ENCODE measurements at places on chromosomes 6 and 20.

GRCh38 chr20:1943275-1944002 lies 48.2 kb downstream of the SIRPA start:
- no peaks in the 10 kb centered on the region for H3K4me1 ChIP-seq
- H3K27ac ChIP-seq, result no peak overlapping the region
- no peaks in the 10 kb centered on the region for H3K27me3 ChIP-seq
- no peaks in the 10 kb centered on the region for H3K36me3 ChIP-seq
- no peak for DNase-seq

DNA sequence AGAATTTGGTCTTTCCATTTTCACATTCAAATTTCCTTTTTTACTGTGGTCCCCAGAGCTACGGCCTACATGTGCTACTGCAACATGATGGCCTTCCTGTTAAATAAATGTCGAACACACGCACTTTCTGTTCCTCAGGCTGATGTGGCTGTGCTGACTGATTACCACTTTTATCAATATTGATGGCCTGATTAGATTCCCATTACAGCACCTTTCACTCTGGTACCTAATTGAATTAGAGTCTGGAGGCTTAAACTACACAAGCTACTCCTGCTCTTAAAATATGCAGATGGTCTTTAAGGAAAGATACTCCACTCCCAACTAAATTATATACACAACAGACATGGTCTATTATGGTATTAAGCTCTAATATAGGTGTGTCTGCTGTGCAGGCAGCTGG lies 301.6 kb downstream of the FRK start:
- H3K27ac ChIP-seq, result no peak overlapping the region
- no peaks in the 10 kb centered on the region for H3K4me1 ChIP-seq
- no peak overlapping the region for H3K4me3 ChIP-seq
- H3K36me3 ChIP-seq, result no peaks in the 10 kb centered on the region

- no peak for DNase-seq
- H3K4me3 ChIP-seq, result no peak overlapping the region
- H3K27ac ChIP-seq, result no peak overlapping the region
- peaks cover 100% of the 10 kb centered on the region for H3K27me3 ChIP-seq
- H3K4me1 ChIP-seq, result no peaks in the 10 kb centered on the region
- H3K36me3 ChIP-seq, result no peaks in the 10 kb centered on the region
Measured at GRCh38 chr20:62728028-62728780, 19.6 kb downstream of the NTSR1 start.

- H3K27ac ChIP-seq, result no peak overlapping the region
- H3K4me1 ChIP-seq, result no peaks in the 10 kb centered on the region
- H3K4me3 ChIP-seq, result no peak overlapping the region
- no peaks in the 10 kb centered on the region for H3K36me3 ChIP-seq
- H3K27me3 ChIP-seq, result no peaks in the 10 kb centered on the region
Measured at GRCh38 chr20:14245368-14245970, 91.9 kb downstream of the FLRT3 start.

- DNase-seq, result no peak
- no peak overlapping the region for H3K4me3 ChIP-seq
- H3K27ac ChIP-seq, result no peak overlapping the region
- H3K27me3 ChIP-seq, result no peaks in the 10 kb centered on the region
Measured at GRCh38 chr6:79787626-79788025, 156.5 kb downstream of the SH3BGRL2 start.

GRCh38 chr20:3275966-3276679 lies 37.1 kb upstream of the SLC4A11 start:
- peaks cover 5% of the 10 kb centered on the region for H3K36me3 ChIP-seq
- DNase-seq, result no peak
- no peak overlapping the region for H3K27ac ChIP-seq
- no peak overlapping the region for H3K4me3 ChIP-seq

DNA sequence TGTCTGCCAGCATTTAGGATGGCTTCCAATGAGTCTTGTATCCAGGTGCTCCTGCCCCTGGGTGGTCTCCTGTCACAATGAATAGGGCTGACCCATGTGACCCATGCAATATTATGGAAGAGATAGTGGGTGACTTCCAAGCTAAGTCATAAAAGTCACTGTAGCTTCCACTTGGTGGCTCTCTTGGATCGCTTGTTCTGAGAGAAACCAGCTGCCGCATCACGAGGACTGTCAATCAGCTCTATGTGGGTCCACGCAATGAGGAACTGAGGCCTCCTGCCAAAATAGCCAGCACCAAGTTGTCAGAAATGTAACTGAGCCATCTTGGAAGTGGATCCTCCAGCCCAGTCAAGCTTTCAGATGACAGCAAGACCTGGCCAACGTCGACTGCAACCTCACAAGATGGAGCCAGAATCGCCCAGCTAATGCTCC lies 14.9 kb upstream of the MATN4 start:
- H3K36me3 ChIP-seq, result peaks cover 48% of the 10 kb centered on the region
- H3K27me3 ChIP-seq, result peaks cover 17% of the 10 kb centered on the region
- peaks cover 21% of the 10 kb centered on the region for H3K4me1 ChIP-seq
- H3K27ac ChIP-seq, result peak overlapping the region; percentile 5
- peak; percentile 70 for DNase-seq

DNA sequence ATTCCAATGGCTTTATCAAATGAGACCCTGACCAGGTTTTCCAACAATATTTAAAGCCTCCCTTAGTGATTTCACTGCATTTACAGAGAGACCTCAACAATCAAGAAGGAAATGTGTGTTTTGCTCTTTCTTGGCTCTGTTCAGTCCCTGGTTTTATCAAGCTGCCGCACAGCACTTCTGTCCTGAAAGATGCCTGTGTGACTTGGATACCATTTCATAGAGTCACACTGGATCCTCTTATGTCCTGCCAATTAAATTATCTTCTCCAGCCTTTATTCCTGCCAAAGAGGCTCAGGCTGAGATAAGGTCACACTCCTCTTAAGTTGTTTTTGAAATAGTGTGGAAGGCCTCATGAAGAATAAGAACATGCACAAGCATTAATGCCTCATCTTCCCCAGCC lies 197.0 kb upstream of the RNF217 start:
- no peaks in the 10 kb centered on the region for H3K4me1 ChIP-seq
- no peaks in the 10 kb centered on the region for H3K36me3 ChIP-seq
- no peak overlapping the region for H3K4me3 ChIP-seq
- no peak overlapping the region for H3K27ac ChIP-seq
- no peak for DNase-seq

DNA sequence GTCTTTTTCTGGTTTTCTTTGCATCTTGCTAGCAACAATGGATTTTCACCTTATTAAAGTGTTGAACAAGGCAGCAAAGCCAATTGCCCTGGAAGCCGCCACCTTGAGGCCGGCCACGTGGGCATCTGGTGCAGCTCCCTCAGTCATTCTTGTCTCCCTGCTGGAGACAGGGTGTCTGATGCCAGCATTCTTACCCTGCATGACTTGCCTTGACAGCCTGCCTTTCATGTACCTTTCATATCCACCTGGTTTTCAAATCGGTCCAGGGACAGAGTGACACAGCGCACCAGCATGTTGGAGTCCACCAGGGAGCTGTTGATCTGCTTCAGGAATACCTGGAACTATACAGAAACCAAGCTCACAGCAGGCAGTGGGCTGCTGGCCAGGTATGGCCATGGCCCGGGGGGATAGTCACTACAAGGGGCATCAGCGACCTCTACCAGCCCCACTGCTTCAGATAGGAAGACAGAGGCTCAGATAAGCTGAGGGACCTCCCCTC lies 49.8 kb downstream of the MYH7B start:
- no peaks in the 10 kb centered on the region for H3K27me3 ChIP-seq
- DNase-seq, result no peak
- H3K4me3 ChIP-seq, result no peak overlapping the region

DNA sequence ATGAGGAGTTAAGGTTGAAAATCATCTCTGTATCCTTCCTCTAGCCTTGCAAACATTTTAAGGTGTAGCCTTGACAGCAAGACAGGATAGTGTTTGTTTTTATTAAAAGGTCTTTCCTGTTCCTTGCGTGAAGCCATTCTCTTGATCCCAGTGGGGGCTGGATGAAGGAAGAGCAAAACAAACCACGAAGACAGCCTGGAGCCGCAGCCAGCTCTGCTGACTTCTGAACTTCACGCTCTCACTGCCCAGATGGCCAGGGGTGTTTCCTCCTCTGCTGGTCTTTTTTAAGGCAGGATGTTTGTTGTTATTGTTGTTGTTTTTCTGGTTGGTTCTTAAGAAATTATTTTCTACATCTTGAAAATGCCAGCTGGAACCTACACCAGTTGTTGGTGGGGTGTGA lies 156.4 kb downstream of the MTHFD1L start:
- H3K4me3 ChIP-seq, result no peak overlapping the region
- H3K27me3 ChIP-seq, result no peaks in the 10 kb centered on the region
- peaks cover 3% of the 10 kb centered on the region for H3K4me1 ChIP-seq
- no peak for DNase-seq
- no peak overlapping the region for H3K27ac ChIP-seq

DNA sequence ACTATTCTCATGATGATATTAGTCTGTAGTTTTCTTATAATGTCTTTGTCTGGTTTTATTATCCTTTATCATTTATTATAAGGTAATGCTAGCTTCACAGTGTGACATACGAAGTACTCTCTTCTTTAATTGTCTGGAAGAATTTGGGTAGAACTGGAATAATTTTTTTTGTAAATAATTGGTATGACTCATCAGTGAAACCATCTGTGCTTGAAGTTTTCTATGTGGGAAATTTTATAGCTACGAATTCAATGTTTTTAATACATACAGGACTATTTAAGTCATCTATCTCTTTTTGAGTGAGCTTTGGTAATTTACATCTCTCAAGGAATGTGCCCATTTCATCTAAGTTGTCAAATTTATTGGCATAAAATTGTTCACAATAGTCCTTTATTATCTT lies 86.3 kb downstream of the SOD2 start:
- no peak overlapping the region for H3K4me3 ChIP-seq
- no peaks in the 10 kb centered on the region for H3K4me1 ChIP-seq
- DNase-seq, result no peak
- H3K27ac ChIP-seq, result no peak overlapping the region
- H3K27me3 ChIP-seq, result no peaks in the 10 kb centered on the region

DNA sequence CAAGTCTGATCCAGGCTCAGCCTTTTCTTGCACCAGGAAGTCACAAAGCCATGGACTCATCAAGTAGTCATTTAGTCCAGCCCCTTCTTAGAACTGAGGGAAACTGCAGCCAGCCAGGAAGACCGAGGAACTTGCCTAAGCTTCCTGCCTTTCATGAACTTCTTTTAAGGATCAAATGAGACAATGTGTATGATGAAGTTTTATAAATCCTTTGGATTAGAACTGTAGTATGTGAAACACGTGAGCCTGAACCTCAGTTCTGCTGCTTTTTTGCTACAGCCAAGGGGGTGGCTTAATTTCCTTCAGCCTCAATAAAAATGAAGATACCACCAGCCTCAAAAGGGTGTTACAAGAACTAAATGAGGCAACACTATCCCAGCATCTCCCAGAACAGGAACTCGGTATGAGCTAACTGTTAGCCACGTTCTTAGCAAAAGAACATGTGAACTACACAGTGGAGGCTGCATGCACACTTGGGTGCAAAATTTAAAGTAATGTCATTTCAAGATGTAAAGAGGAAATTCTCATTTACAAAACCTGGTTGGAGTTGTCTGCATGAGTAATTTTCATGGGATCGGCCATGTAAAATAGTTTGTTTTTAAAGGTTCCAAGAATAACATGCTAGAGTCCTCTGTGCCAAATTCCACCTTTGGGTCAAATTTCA lies 76.0 kb upstream of the TBC1D7 start:
- no peaks in the 10 kb centered on the region for H3K27me3 ChIP-seq
- H3K27ac ChIP-seq, result peak overlapping the region; percentile 60
- DNase-seq, result no peak

DNA sequence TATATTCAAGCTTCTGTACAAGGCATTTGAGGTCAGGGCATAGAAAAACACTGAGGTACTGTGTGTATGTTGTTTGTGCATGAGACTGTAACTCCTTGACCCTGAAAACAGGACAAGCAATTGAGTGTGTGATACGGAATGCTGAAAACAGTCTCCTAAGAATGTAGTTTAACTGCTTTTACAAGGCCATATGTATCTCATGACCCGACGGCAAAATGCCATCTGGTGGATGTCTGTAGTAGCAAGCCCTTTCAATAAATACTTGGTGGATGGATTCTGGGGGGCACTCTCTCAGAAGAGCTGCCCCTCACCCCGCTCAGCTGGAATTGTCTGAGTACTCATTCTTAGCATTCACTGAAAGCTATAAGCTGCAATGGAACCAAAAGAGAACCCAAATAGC lies 69.3 kb upstream of the EYS start:
- no peaks in the 10 kb centered on the region for H3K27me3 ChIP-seq
- DNase-seq, result no peak
- H3K4me3 ChIP-seq, result no peak overlapping the region
- H3K27ac ChIP-seq, result no peak overlapping the region
- H3K4me1 ChIP-seq, result no peaks in the 10 kb centered on the region

GRCh38 chr20:41424546-41424945 lies 57.9 kb upstream of the EMILIN3 start:
- no peaks in the 10 kb centered on the region for H3K27me3 ChIP-seq
- no peak for DNase-seq
- H3K4me1 ChIP-seq, result no peaks in the 10 kb centered on the region

- no peak overlapping the region for H3K4me3 ChIP-seq
- no peaks in the 10 kb centered on the region for H3K4me1 ChIP-seq
- H3K36me3 ChIP-seq, result no peaks in the 10 kb centered on the region
- no peak overlapping the region for H3K27ac ChIP-seq
- no peaks in the 10 kb centered on the region for H3K27me3 ChIP-seq
- no peak for DNase-seq
Measured at GRCh38 chr6:24864343-24864742, 65.6 kb upstream of the ARMH2 start.

GRCh38 chr6:16730738-16731477 lies 30.4 kb downstream of the ATXN1 start:
- no peaks in the 10 kb centered on the region for H3K36me3 ChIP-seq
- H3K27me3 ChIP-seq, result no peaks in the 10 kb centered on the region
- H3K27ac ChIP-seq, result no peak overlapping the region
- no peak overlapping the region for H3K4me3 ChIP-seq
- peaks cover 15% of the 10 kb centered on the region for H3K4me1 ChIP-seq
- DNase-seq, result no peak

DNA sequence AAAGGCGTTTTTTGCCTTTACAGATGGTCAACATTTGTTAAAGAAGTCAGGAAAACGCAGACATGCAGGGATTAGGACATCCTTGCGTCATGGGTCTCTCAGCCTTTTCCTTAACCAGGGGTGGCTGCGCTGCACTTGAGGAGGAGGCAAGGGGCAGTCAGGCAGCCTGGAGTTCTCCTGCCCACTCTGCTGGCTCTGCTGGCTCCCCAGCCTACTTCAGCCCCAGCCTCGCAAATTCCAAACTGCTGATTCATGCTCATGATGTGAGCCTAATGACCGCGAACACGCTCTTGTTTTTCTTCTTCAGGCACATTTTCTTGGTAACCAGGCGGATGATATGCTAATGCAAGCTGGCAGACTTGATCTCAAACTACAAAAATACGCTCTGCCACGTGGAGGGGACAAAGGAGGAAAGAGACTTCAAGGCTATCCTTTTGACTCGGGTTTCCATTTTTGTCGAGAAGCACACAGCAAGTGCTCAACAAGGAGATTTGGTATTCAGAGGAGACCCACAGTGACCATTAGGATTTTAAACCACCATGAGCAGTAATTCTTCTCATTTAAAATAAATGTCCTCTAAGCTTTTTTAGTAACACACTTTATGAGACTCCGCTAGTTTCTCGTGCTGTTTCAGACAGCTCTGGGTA lies 290.3 kb upstream of the STXBP5 start:
- H3K27me3 ChIP-seq, result no peaks in the 10 kb centered on the region
- H3K4me3 ChIP-seq, result peak overlapping the region; percentile 54
- peak overlapping the region; percentile 87 for H3K27ac ChIP-seq
- peak; percentile 63 for DNase-seq
- peaks cover 11% of the 10 kb centered on the region for H3K36me3 ChIP-seq

- H3K27ac ChIP-seq, result no peak overlapping the region
- no peaks in the 10 kb centered on the region for H3K4me1 ChIP-seq
- no peaks in the 10 kb centered on the region for H3K27me3 ChIP-seq
- peaks cover 3% of the 10 kb centered on the region for H3K36me3 ChIP-seq
Measured at GRCh38 chr20:20608041-20608440, 104.4 kb downstream of the RALGAPA2 start.

GRCh38 chr6:129882510-129883023 lies 21.5 kb upstream of the TMEM244 start:
- DNase-seq, result no peak
- H3K27me3 ChIP-seq, result no peaks in the 10 kb centered on the region
- H3K4me3 ChIP-seq, result no peak overlapping the region
- H3K4me1 ChIP-seq, result no peaks in the 10 kb centered on the region
